ENCODE measurements at places on chromosomes 5 and 9. TPM values are rescaled to one million over a fixed set of nuclear protein-coding genes. Genes with fewer than 3 reads are reported as not detected.

Gene C5orf46
- total RNA-seq: not detected

Gene SLC1A3
- total RNA-seq: 52.1 TPM

Gene SV2C
- total RNA-seq: 0.32 TPM

Gene PAIP2
- total RNA-seq: 84.1 TPM

Gene TRIM7
- 4.3 TPM for total RNA-seq

Gene OTP
- total RNA-seq: not detected

Gene PCSK5
- 18.1 TPM for total RNA-seq

Gene ACTL7B
- total RNA-seq: not detected

Gene SMIM33
- total RNA-seq: not detected

Gene IL13
- total RNA-seq: not detected

Gene SLC6A19
- total RNA-seq: not detected

Gene PGM5
- total RNA-seq: 26.3 TPM

Gene NEUROG1
- total RNA-seq: not detected

Gene ALDH1A1
- total RNA-seq: 238 TPM

- DNase-seq: no peak
Measured at GRCh38 chr5:131640043-131640856, 5.2 kb upstream of the RAPGEF6 start.

DNA sequence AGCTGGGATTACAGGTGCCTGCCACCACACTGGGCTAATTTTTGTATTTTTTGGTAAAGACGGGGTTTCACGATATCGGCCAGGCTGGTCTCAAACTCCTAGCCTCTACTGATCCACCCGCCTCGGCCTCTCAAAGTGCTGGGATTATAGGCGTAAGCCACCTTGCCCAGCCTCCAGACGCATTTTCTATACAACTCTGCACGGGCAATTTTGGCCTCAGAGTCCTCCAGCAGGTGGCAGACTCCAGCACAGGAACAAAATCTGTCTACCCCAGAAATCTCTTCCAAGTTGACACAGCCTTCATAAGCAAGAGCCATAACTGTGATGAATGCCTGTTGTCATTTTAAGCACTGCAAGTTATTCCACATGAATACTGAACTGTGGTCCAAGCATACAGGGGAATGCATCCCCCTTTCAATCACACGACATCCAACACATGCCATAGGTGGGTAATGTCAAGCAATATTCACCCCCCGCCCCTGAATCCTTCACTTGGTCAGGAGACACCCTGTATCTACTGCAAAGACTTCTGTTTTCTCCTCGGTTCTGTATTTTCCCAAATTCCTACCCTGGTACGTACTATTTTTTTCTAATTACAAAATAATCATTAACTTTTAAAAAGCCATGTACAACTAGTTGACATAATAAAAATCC, 50.8 kb downstream of the ALDH7A1 start:
- no peak for DNase-seq

GRCh38 chr9:35673132-35674024, at the start of gene CA9:
CA9 (plus strand) TSS chr9:35673928; CDS start chr9:35673960, 32 bp downstream.
- DNase-seq: no peak

DNA sequence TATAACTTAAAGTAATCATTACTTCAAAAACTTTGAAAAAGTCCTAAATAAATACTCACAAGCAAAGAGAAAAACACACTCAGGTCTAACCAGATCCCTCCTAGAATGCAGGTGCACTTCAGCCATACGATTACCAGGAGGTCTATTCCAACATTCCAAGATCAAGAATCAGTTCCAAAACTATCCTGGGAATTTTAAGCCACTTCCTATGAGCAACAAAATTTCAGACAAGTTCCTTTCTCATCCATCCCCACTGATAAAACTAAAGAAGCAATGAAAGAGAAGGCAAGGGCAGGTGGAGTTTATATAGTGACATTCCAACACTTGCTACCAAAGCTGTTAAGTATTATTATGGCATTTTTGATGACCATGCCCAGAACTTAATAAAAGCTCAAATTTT, 29.6 kb downstream of the MLLT3 start:
- no peak for DNase-seq

- no peak for DNase-seq
Measured at GRCh38 chr5:16891033-16891432, 45.1 kb downstream of the MYO10 start.

- DNase-seq: no peak
Measured at GRCh38 chr9:110975278-110975677, 63.0 kb downstream of the LPAR1 start.

- DNase-seq: no peak
Measured at GRCh38 chr5:138354926-138355378, 2.5 kb downstream of the KDM3B start.

- no peak for DNase-seq
Measured at GRCh38 chr9:30732060-30732459, 1652.4 kb upstream of the ACO1 start.

DNA sequence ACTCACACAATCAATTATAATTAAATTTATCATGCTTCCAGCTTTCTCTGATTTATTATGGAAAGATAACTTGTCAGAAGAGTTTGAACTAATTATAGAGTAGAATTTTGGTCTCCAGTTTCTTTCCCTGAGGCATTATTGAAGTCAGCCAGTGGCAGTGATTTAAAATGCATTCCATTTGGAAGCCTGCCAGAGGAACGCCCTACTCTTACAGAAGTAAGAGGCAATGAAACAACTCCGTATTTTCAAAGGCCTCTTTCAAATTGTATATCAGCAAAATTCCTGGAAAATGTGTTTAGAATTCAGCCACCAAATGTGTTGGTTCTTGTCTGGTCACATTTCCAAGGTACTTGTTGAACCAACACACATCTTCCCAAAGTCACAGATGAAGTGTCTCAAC, 640.9 kb downstream of the SEMA5A start:
- DNase-seq: no peak

DNA sequence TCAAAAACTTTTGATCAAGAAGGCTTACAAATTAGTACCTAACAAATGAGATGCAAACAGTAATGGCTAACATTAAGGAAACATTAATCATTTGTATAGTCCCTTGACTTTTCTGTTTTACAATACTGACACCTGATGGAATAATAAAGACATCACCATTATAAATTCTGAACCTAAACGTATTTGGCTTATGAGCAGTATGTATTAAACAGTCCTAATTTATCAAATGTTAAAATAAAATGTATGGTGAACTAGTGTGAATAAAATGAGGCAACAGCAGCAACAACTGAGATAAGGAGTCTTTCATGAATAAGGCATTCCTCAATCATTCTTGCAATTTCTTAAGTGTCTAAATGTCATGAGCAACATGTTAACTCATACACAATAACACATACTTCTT, 6.0 kb downstream of the PUM3 start:
- DNase-seq: no peak

DNA sequence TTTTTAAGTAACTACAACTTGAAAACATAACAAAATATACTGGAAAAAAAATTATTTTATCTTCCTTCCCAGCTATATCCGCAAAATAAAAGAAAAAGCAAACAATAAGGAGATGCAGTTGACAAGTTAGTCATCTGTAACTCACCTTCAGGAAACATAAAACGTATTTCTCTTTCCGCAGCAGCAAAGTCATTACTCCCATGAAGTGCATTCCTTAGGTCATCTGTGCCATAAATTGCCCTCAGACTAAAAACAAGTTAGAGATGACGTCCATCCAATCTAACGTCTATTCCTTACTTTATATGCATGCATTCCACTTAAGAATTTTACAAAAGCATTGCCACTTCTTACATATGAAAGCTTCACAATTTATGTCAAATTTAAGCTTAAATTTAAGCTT, 10.9 kb downstream of the NME5 start:
- no peak for DNase-seq

DNA sequence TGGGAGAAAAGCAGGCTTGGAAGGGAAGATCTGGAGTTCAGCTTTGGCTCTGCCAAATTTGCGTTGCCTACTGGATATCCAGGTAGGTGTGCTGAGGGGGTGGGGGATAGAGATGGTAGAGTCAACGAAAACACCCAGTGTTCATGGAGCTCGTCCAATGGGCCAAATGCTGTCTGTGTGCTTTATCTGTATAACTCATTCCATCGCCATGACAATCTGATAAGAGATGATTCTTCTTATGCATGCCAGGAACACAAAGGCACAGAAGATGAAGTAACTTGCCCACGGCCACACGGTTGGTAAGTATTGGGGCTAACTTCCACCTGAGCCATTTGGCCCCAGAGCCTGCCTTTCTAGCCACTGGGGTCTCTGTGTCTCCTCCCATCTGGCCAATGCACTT, 53.2 kb downstream of the BOD1 start:
- no peak for DNase-seq

GRCh38 chr5:178114325-178115135, 1.2 kb downstream of the N4BP3 start:
- no peak for DNase-seq

DNA sequence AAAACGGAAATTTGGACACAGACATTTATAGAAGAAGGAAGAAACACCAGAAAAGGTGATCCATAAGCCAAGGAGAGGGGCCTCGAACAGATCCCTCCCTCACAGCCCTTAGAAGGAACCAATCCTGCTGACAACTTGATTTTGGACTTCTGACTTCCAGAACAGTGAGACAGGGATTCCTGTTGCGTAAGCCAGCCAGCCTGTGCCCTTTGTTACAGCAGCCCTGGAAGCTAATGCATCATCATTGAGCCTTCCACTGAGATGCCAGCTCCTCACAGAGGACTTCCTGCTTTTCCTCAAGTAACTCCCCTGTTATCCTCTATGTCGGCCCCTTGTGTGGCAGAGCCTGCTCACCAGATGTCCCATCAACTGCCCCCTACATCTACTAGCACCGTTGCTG, 94.1 kb downstream of the JMY start:
- no peak for DNase-seq

DNA sequence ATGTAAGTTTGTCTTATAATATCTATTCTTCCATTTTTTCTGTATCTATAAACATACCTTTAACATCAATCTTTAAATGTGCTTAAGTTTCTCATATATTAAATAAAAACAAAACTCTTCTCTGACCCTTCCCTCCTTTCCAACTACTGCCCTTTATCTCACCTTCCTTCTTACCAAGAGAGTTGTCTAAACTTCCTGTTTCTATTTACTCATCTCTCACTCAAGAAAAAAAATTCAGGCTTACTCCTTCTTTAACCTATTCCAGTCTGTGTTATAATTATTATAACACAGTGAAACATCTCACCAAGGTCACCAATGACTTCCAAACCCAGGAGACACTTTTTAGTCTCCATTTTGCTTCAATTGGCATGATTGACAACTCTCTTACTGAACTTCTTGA, 140.9 kb downstream of the CCDC171 start:
- no peak for DNase-seq

GRCh38 chr5:148666353-148666752, 12.0 kb upstream of the HTR4 start:
- no peak for DNase-seq

DNA sequence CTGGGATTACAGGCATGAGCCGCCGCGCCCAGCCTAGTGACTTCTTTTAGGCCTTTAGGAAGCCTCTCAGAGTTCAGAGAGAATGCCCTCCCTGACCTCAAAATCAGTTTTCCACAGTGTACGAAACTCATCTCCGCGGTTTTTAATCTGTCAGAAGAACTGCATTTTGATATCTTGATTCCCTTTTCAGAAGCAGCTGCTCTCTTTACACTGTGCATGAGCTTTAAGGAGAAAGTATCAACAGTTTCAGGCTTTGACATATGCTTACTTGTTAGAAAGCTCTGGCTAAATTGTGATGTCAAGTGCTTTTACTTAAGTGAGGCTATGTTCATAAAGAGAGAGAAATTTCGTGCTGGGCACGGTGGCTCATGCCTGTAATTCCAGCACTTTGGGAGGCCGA, 74.6 kb downstream of the USP20 start:
- no peak for DNase-seq

DNA sequence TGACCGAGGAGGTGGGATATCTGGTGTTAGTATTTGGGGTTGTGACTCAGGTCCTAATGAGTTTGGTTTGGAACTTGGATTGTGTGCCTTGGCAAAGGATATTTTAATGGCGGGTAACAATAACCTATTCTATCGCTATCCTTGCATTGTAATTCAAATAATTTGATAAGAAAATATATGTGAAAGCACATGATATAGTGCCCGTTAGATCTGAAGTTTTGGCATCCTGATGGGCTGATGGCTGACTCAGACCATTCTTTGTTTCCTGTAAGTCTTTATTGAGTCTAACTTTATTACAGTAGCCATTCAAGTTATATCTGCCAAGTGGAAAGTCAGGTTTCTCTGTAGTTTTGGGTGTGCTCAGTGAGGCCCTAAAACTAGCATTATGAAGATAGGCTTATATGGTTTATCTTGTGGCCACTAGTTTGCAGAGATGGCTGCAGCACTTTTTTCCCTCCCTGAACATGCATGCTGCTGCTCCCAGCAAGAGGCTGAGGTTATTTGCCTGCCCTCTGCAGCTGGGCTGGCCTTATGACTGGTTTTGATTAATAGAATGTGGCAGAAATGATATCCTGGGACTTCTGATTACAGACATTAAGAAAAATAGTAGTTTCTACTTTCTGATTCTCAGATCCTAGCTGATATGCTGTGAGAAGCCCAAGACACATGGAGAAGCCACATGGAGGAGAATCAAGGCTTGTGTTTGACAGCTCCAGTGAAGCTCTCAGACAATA, 46.6 kb downstream of the CFAP95 start:
- no peak for DNase-seq

- no peak for DNase-seq
Measured at GRCh38 chr5:142008813-142009212, 4.0 kb downstream of the GNPDA1 start.

DNA sequence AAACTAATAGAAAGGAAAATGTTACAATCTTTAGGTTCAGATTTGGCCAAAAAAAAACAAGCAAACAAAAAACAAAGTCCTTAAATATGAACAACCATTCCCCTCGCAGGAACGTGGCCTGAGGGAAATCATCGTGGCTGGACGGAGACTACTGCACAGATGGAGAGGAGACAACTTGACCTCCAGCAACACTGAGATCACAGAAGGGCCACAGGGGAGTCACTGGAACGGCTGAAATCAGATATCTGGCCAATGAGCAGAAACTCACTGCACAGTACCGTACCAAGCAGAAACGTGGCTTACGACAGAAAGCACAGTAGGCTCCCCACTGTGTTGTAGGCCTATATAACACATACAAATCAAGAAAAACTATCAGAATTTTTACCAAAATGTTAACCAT, 27.7 kb downstream of the CAMSAP1 start:
- DNase-seq: no peak

- no peak for DNase-seq
Measured at GRCh38 chr9:108552459-108553040, 303.2 kb downstream of the ACTL7B start.

All from lower lobe of right lung (tissue), 2 donors.